Left colon (tissue), 2 donors: ENCODE measurements at places on chromosomes 2 and 18. TPM values are rescaled to one million over a fixed set of nuclear protein-coding genes. Genes with fewer than 3 reads are reported as not detected.

- no peak for DNase-seq
Measured at GRCh38 chr2:15936277-15937104, 3.9 kb upstream of the MYCN start.

DNA sequence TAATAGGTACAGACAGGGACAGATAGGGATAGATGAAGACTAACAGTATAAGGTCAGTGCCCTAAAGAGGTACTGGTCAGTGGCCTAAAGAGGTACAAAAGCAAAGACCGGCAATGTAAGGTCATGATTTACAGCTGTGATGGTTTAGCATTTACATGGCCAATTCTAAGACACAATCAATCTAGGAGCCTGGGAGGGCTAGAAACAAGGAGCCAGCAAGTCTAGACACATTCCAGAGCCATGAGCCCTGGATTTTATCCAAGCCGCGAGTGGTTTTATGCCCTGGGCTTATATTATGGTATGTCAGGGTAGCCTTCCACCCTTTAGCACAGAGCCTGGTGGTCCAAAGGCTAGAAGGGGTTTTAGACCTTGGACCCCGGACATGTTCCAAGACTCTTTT is 124.2 kb downstream of the CBLN2 start:
- DNase-seq, result no peak

- no peak for DNase-seq
Measured at GRCh38 chr2:85853499-85854165, 35.2 kb downstream of the ST3GAL5 start.

- no peak for DNase-seq
Measured at GRCh38 chr2:23761638-23762037, 165.3 kb downstream of the ATAD2B start.

- no peak for DNase-seq
Measured at GRCh38 chr2:44210362-44210761, 41.7 kb downstream of the PPM1B start.

DNA sequence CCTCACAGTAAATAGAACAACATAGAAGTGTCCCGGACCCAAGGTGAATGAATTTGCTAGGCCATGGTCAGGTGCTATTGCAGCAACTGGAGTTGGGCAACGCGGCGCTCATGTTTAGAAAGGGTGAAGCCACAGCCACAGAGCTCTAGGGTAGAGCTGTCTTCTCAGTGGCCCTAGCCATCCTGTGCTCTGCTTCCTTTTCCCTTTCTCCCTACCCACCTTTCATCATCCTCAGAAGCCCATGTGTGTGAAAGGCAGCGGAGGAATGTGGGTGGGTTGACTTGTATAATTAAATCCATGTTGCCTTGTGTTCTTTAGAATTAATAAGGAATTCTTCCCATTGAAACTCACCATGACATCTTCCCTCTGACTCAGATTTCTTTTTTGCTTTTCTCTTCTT is 336.7 kb downstream of the OSR1 start:
- DNase-seq, result no peak

GRCh38 chr2:8215159-8215863 is 466.5 kb upstream of the ID2 start:
- no peak for DNase-seq

- DNase-seq, result no peak
Measured at GRCh38 chr2:241898463-241899270, 29.1 kb downstream of the RTP5 start.

GRCh38 chr2:128663371-128664050 is 344.8 kb upstream of the HS6ST1 start:
- no peak for DNase-seq

DNA sequence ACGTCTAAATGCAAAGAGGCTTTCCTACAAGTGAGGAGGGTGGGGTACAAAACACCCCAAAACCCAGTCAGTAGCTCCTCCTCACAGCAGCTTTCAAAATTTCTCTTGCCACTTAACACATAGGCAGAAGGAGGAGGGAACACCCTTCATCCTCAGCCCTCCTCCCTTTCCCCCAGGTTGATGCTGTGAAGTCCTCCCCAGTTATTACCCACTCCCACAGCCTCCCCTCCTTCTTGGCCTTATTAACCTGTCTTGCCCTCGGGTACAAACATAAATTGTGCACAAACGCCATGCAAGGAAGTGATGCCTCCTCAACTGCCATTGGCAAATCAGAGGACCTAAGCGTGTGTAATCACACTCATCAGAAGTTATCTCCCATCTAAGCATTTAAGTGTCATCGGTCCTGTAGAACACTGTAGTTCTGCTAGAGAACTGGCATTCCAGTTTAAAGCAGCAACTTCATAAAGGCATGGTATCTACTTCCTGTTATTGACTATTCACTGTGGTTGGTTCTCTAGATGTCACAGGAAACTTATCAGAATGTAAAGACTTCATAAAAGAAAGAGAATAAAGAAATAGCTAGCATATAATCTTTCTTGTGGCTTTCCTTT is at the start of gene DSC1:
Gene DSC1 (minus strand): TSS at position 32 of the 611 bp plus-strand sequence. CDS start 262 bp downstream, outside the sequence.
- DNase-seq, result no peak

DNA sequence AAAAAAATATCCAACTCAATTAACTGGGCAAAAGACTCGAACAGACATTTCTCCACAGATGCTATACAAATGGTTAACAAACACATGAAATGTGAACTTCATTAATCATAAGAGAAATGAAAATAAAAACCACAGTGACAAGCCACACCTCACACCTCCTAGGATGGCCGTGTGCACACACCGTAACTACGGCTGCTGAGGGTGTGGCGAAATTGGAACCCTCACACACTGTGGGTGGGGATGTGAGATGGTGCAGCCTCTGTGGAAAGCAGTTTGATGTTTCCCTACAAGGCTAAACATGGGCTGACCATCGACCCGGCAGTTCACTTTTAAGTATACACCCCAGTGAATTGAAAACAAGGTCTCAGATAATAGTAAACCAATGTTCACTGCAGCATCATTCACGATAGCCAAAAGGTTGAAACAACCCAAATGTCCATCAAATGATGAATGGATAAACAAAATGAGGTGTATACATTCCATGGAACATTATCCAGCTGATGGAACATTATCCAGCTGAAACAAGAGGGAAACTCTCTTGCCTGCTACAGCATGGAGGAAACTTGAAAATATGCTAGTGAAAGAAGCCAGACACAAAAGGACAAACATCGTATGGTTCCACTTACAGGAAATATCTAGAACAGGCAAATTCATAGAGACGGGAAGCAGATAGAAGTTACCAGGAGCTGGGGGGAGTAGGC is 32.2 kb downstream of the ZAP70 start:
- DNase-seq, result peak; percentile 31

DNA sequence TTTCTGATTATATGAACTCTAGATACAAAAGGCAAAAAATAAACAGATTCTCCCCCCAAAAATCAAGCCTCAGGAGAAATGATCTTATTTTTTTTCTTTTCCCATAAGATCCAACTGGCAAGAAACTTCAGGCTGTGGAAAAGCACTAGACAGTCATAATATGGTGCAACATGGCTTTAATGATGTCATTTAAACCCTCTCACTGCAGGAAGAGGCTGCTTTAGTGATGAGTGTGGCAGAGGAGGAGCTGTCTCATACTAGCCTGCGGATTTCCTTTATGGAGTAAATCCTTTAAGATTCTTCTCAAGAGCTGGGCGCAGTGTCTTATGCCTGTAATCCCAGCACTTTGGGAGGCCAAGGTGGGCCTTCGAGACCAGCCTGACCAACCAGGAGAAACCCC is 83.3 kb upstream of the CD28 start:
- DNase-seq, result no peak

GRCh38 chr2:104897515-104898184 is 43.7 kb downstream of the POU3F3 start:
- DNase-seq, result no peak

- DNase-seq, result no peak
Measured at GRCh38 chr2:85769983-85770362, 16.2 kb downstream of the ATOH8 start.

DNA sequence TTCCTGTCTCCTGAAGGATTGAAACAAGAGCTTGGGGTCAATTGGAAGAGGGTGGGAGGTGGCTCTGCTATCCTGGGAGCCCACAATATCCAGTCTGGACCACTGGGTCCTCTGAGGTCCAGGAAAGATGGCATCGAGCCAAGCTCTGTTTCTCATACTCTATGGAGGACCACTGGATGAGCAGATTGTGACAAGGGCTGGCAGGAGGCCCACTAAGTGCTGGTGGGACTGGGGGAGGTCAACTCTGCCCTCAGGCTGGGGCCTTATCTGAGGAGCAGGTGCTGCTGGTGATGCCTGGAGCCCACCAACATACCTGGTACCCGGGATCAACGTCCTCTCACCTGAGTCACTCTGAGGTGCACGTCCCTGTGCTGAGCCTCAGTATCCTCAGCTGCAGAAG is 142.4 kb downstream of the NDUFA10 start:
- no peak for DNase-seq

The KLHL41 gene
- total RNA-seq, result 0.25 TPM

The GKN1 gene
- not detected for total RNA-seq

The MROH2A gene
- total RNA-seq, result not detected

The ITPRIPL1 gene
- 0.92 TPM for total RNA-seq

The GPR45 gene
- not detected for total RNA-seq

The CHST10 gene
- total RNA-seq, result 1.1 TPM

The PXDN gene
- 11.6 TPM for total RNA-seq

The MALL gene
- 561 TPM for total RNA-seq

The FEV gene
- total RNA-seq, result 3.9 TPM

The GPBAR1 gene
- 3.0 TPM for total RNA-seq

The CBLN2 gene
- total RNA-seq, result 1.1 TPM
